ENCODE measurements at places on chromosomes 13 and 19.

- DNase-seq: peak; percentile 20
These were observed 1.1 kb downstream of the NAXD start for GRCh38 chr13:110616103-110617101.

GRCh38 chr19:42553292-42554045 lies 25.2 kb upstream of the CEACAM1 start:
- no peak for DNase-seq

GRCh38 chr13:101572456-101572855 lies 120.0 kb downstream of the ITGBL1 start:
- DNase-seq: no peak

- no peak for DNase-seq
These were observed 122.6 kb downstream of the ATP11A start for GRCh38 chr13:112812306-112813055.

DNA sequence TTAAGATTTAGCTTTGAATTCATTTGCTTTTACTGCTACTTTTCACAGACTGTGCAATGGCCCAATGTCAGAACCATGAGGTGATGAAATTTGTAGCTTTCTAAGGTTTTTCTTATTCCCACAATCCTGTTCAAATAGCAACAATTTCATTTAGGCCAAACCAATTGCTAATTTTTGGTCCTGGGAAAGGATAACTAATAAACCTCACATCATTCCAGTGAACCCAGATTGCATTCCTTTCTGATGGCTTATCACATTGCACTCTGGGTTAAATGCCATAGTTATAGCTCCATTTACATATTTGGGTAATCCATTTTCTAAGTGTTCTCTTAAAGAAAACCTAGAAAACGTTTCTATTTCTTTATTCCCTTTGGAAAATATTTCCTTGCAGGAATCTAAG lies 22.9 kb upstream of the POMP start:
- no peak for DNase-seq

GRCh38 chr19:43526884-43527859 lies at the start of gene ETHE1:
ETHE1 (minus strand) TSS chr19:43527201; CDS start chr19:43527177, 24 bp downstream.
- DNase-seq: peak; percentile 44

DNA sequence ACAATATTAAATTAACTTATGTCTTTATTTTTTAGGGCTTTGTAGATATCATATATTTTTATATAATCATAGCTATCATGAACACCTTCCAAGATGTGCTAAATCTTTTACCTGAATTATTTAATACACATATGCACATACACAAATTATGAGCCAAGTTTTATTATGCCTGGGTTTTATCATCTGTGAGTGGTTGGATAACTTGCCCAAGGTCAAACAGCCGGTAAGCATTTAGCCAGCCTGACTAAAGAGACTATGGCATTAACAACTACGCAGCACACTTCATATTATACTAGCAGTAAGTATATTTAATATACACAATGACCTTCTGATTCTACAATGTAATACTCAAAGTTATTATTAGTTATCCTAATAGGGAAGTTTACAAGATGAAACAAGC lies 132.7 kb downstream of the FREM2 start:
- no peak for DNase-seq

DNA sequence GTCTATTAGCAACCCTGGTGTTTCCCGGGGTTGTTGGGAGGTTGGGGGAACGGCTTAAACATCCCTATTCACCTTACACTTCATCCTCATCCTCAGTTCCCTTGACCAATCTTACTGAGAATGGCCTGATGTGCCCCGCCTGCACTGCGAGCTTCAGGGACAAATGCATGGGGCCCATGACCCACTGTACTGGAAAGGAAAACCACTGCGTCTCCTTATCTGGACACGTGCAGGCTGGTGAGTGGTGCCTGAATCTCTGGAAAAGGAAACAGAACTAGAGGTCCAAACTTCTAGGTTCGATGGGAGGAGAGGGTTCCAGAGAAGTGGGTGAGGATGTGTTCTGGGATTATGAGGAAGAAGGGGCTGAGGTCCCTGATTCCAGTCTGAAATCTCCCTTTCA lies 5.9 kb downstream of the PINLYP start:
- DNase-seq: no peak

GRCh38 chr13:85985797-85986196 lies 186.6 kb upstream of the SLITRK6 start:
- no peak for DNase-seq

GRCh38 chr19:3142292-3142670 lies 6.4 kb downstream of the GNA15 start:
- DNase-seq: no peak

All from NCI-H1105 treated with DMSO at 0.1 percent for 48 hours (cell line).